ENCODE measurements at places on chromosomes 16 and 17. TPM values are rescaled to one million over a fixed set of nuclear protein-coding genes. Genes with fewer than 3 reads are reported as not detected.

The C16orf92 gene
- total RNA-seq: not detected

The AXIN1 gene
- 13.4 TPM for total RNA-seq

The NTHL1 gene
- 36.1 TPM for total RNA-seq

The CACNG4 gene
- total RNA-seq: not detected

The OTOA gene
- total RNA-seq: 0.09 TPM

The NHERF2 gene
- total RNA-seq: 26.3 TPM

- peak; percentile 97 for DNase-seq
Observed at GRCh38 chr16:11105038-11105903, 150.7 kb downstream of the SOCS1 start.

DNA sequence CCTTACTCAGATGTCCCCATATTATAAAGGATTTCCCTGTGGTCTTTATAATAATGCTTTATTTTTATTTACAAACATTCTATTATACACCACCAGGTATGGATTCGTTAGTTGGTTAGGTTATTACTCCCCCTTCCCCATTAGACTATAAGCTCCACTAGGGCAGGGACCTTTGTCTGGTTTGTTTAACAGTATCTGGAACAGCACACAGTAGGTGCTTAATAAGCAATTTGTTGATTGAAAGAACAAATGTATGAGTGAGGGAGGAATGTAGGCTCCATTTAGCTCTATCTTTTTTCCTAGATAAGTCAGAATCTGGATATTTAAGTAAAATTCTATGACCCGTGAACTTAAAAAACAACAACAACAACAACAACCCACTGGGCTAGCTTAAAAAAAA, 2.3 kb upstream of the PRKCB start:
- DNase-seq: no peak

DNA sequence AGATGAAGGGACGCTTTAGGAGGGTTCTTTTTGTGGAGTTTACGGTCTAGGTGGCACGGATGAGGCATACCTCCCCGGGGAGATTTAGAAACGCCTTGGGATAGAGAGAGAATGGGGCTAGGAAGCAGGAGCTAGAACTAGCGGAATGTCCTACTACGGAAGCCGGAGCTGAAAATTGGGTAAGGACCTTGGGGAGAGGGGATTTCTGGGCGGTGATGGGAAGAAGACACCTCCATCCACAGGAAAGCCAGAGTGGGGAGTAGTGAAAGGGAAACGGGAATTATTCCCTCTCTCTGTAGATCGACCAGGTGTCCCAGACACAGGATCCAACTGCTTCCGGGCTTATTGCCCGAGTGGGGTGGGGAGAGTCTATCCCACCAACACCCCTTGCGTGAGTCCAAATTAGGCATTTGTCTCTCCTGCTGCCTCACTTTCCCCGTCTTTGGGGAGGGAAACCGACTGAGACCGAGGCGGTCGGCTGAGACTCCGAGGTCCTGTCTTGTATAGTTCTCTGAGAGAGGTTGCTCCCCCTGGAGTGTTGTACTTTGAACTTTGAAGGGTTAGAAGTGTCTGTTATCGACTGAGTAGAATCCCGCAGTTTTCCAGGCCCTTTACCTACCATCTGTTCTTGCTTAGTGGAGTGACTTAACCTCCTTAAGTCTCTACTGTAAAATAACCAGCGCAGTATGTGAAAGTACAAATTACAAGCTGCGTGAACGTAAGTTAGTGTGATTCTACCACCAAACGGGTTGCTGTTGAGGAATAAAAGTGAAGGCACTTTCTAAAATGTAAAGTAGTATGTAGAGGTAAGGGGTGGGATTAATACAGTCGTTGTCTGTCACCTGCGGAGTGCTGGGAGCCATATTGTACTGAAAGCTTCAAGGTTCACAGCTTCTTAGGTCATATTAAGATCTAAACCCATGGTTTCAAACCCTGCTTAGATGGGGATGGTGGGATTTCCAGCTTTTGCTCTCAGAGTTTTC, 1.0 kb downstream of the RSPRY1 start:
- DNase-seq: peak; percentile 43

DNA sequence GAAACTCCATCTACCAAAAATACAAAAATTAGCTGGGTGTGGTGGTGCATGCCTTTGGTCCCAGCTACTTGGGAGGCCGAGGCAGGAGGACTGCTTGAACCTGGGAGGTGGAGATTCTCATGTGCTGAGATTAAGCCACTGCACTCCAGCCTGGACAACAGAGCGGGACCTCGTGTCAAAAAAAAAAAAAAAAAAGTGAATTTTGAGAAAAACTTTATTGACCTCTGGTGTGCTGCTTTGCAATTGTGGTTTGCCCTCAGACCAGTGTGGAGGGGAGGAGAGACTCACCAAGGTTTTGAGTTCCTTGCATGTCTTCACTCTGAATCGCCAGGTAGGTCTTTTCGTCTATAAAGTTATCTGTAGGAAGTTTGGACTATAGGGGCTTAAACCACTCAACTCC, 145.2 kb downstream of the CPPED1 start:
- DNase-seq: no peak

DNA sequence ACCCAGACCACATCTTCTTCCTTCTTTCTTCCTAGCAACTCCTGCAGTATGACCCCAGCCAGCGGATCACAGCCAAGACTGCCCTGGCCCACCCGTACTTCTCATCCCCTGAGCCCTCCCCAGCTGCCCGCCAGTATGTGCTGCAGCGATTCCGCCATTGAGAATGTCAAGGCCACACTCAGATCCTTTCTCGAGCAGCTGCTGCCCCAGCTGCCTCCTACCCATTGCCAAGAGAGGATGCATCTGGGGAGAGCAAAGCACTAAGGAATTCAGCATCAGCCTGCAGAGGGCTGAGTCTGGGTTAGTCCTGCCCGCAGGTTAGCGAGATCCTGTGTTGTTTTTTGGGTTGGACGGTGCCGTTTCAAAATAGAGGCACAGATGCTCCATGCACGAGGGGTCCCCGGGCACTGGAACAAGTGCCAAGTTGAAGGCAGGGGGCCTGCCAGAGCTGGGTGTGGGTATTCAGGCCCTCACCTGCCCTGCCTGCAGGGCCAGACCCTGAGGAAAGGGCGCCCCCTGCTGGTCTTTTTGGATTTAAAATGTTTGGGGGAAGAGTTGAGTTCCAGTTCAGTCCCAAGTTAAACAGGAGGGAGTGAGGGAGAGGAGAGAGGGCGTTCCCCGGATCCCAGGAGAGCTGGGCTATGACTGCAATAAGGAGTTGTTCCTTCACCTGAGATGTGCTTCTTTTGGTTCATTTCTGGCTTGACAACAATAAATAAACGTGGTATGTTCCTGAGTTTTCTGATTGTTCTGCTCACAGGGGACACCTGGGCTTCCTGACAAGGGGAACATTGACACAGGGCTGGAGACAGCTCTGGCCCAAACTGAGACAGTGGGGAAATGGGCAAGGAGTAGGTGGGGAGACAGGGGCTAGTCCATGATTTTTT, 4.9 kb downstream of the CDK3 start:
- peak; percentile 77 for DNase-seq

- no peak for DNase-seq
Observed at GRCh38 chr17:43917016-43917347, 9.6 kb upstream of the MPP2 start.

- DNase-seq: no peak
Observed at GRCh38 chr16:79469999-79470398, 130.5 kb downstream of the MAF start.

DNA sequence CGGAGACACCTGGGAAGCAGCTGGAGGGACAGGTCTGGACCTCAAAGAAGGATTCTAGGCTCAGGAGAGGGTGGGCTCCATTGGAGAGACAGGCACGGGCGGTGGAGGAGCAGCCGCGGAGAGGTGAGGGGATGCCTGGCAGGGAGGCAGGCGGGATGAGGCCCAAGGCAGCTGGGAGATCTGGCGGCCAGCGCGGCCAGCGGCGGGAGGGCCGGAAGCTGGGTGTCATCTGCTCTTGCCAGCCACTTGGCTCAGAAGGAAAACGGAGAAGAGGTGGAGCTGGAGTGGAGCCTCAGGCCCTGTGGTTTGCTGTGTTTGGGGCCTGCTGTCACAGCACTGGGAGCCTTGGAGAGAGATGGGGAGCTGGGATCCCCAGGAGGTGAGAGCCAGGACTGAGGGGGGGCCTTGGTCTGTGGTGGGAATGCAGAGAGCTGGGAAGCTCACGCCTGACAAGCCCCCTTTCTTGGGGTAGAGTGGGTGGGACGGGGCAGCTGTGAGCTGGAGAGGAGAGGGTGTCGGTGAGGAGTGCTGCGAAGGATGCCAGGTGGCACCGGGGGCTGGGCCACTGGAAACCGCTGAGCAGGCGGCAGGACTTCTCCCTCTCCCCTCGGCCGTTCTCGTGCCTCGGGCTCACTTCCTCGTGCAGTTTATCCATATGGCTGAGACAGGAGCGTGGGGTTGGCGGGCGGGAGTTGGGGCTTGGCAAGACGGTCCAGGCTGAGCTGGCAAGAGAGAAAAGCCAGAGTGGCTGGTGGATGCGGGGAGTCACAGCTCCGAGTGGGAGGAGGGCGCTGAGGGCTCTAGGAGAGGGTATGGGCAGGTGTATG, 8.0 kb downstream of the TBC1D24 start:
- peak; percentile 64 for DNase-seq

DNA sequence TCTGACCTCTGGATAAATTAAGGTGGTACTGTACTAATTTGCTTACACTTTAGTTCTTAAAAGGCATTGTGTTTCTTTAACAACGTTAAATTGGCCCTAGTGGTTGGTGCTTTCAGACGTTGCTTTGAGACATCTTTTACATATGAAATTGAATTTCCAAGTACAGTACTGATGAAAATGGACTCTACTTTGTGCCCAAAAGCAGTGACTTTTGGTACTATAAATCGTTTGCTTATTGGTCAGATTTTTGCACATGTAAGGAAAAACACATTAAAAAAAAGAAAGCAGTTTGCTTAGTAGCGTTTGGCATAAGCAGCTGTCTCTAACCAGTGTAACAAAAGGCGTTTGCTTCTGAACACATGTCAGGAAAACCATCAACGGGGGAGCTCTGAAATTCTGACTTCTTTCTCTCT, 139.6 kb downstream of the CDK5R1 start:
- DNase-seq: no peak

DNA sequence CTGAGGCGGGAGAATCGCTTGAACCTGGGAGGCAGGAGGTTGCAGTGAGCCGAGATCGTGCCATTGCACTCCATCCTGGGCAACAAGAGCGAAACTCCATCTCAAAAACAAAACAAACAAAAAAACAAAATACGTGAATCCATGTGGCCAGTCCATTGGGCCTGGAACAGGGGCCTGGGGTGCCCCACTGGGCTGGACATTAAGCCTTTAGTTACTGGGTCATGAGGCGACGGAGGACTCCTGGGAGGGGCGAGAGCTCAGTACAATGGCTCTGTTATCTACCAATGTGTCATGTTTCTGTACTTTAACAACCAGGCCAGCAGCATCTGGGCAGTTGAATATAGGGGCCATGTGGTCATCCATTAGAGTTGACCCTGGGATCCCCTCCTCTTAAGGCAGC, 18.9 kb upstream of the CLEC18A start:
- no peak for DNase-seq

GRCh38 chr17:61646482-61646881, 55.5 kb upstream of the NACA2 start:
- DNase-seq: no peak

- DNase-seq: no peak
Observed at GRCh38 chr17:69227541-69227940, 1.1 kb downstream of the ABCA10 start.

DNA sequence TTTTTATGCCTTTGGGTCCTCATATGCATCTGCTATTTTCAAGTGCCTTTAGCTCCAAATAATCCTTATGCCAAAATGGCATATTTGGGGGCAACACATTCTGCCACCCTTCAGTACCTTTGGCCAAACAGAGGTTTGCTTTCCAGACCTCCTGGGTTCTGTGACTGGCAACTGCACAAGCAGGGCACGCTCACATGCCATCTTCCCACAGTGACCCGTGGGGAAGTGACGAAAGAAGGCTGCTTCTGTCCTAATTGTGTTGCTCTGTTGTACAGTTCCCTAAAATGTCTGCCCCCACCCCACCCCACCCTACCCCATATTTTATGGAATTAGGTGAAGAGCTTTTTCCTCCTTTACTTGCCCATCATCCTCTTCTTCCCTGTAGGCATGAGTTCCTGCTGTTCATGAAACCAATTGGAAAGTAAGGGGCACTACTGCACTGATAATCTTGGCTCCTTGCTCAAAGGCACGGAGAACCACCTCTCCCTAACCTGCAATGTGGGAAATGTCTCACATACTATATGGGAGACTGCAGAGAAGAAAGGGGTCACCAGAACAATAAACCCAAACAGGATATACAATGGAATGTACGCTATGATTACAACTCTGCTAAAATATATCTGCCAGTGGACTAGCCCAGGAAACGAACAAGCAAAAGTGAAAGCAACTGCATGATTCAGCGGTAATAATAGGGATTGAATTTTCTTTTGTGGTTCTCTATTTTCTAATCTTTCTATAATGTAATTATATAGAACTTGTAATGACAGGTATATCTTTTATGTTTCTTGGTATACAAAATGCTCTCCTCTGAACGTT, 3.3 kb upstream of the SLFN12L start:
- peak; percentile 53 for DNase-seq

- no peak for DNase-seq
Observed at GRCh38 chr17:39123627-39124026, 27.8 kb downstream of the PLXDC1 start.

DNA sequence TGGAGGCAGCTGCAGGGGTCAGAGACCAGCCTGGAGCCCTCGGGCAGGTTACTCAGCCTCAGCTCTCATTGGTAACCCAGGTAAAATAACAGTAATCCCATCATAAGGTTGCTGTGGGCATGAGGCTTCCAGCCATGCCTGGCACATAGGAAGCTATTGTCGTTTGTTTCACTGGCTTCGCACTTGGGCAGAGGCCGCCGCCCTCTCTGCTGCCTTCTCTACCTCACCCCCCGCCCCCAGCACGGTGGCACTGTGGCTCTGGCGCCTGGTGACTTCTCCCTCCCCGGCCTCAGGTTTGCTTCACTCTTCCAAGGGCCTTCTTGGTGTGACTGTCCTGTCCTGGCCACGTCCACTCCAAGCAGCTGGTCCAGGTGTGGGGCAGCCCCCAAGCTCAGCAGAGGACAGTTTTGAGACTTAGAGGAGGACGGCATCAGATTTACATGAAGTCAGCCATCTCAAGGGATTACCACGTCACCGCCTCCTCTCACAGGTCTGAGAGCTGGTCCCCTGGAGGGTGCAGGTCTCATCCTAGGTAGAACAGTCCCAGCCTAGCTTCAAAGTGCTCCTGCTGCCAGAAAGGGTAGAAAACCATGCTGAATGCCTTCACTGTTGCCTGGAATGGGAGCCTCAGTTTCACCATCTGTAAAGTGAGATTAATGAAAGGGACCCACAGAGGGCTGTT, 34.8 kb downstream of the SREBF1 start:
- DNase-seq: no peak

DNA sequence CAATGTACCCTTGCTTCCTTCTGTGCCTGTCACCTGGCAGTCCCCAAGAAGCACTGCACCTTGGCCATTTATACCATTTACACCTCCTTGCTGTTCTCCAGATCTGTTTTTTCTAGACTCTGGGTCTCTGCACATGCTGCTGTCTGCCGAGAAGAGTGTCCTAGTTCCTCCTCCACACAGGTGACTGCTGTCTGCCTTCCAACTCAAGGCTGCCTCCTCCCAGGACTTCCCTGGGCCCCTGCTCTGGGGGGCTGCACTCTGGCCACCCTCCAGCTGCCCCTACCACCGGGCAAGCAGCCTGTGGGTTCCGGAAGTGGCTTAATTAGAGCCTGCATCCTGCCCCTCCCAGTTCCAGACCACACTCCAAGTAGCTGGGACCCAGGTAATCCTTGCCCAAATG, 5.7 kb upstream of the LIMD2 start:
- no peak for DNase-seq

Data from fibroblast of the aortic adventitia (primary cell).